ENCODE measurements at places on chromosomes 3 and 15.
A peak's percentile ranks its signal among the peaks of the same experiment; 100 is the strongest.

DNA sequence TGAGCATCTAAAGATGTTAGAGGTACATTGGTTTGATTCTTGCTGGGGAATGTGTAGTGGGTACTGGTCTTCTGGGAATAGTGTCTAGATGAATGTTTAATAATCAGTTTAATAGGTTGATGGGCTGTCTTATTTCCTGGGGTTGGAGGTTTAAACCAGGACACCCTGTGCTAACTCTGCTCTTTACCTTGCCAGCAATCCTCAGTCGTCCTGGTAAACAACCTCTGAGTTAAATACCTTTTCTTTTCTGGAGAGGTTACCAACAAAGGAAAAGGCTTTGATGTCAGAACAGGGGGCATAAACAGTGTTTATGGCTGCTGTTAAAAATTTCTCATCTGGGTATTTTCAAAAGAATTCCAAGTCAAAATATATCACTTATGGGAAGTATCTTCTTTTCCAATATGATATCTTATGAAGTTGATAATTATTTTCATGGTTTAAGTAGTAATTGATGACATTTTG lies 23.5 kb downstream of the MITF start:
- no peak for DNase-seq

- no peak for DNase-seq
These were observed 13.6 kb upstream of the CLDN11 start for GRCh38 chr3:170405101-170405500.

GRCh38 chr3:26624209-26624765 lies 1.7 kb downstream of the LRRC3B start:
- peak; percentile 3 for DNase-seq

DNA sequence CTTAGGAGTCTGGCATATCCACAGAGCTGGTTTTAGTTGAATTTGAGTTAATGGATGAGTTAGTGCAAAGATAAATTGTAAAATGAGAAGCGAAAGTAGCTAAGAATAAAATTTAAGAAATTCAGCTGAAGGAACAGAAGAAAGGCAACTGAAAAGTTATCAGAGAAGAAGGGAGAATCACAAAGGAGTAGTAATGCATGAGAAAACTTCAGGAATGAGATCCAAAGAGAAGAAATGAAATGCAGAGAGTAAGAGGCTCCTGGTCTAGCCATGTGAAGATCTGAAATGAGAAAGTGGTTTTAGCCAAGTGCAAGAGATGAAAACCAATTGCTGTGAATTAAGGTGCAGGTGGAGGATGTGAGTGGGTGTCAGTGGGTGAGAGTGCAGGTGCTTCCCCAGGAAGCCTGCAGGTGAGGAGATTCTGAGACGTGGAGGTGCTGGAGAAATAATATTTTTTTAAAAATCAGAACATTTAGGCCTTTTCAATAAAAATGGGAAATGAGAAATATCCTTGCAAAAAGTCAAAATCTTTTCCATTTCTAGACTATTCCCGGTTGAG lies 18.5 kb downstream of the KBTBD8 start:
- DNase-seq, result no peak

DNA sequence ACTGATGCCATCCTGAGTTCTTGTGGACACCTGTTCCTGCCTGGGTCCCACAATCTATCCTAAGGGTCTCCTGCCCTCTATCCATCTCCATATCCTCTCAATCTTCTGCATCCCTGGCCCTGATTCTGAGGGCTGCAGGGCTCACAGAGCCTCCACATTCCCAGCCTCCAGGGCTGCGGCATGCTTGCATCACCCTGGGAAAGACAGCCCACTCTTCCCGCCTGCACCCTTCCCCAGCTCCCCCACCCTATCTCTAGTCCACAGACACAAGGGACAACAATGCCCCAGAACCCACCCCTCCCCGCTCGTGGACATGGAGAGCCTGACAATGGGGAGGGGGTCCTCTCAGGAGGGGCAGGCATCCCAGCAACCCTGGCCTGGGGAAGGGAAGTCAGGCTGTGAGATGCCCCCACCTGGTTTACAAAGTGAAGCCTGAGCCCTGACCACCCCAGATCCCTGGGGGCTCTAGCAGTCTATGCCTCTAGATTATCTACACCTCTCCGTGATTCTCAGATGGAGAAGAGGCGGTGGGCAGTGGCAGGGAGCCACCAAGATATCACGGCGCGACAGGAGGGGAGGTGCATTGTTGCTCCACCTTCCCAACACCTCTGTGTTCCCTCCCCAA lies 10.3 kb downstream of the SEMA3G start:
- no peak for DNase-seq

GRCh38 chr3:7282988-7283387 lies 422.1 kb downstream of the GRM7 start:
- DNase-seq, result no peak

DNA sequence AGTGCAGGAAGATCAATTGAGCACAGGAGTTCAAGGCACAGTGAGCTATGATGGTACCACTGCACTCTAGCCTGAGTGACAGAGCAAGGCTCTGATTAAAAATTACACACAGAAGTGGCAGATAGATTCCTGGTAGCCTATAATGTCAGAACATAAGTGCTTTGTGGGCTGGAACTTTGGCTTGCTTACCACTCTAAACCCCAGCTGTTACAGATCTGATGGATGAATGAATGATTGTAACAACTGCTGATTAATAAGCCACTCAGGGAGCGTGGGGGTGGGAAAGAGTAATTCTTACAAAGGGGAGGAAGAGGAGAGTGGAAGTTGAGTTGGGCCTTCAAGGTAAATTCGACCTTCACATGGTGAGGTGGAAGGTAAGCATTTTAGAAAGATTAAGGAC lies 40.9 kb upstream of the PTPN23 start:
- DNase-seq, result no peak

- DNase-seq, result no peak
These were observed 241.7 kb upstream of the MDFIC2 start for GRCh38 chr3:70554170-70554569.

- DNase-seq, result no peak
These were observed 4.1 kb downstream of the CCDC12 start for GRCh38 chr3:46972396-46972795.

- peak; percentile 29 for DNase-seq
These were observed 87.8 kb downstream of the NCEH1 start for GRCh38 chr3:172622916-172623700.

DNA sequence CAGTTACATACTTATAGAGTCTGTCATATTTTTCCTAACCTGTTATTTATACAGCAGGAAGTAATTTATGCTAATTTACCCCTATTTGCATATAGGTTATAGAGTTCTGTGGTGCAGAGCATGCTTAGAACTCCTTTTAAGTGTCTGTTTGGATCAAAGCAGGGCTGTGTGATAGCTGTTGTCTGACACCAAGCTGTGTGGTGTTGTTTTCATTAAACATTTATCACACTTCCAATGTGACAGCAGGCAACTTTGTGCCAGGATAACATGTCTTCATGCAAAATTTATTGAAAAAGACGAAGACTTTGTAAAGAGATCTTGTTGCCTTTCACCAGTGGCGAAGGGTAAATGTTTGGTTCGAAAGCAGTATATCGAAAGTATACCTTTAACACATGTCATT lies 100.2 kb downstream of the RSRC1 start:
- DNase-seq, result no peak

GRCh38 chr3:9779721-9780457 lies 10.1 kb upstream of the CAMK1 start:
- DNase-seq, result no peak

- DNase-seq, result no peak
These were observed 33.9 kb downstream of the FSTL1 start for GRCh38 chr3:120416868-120417267.

- DNase-seq, result no peak
These were observed 17.3 kb upstream of the GBE1 start for GRCh38 chr3:81778678-81779182.

DNA sequence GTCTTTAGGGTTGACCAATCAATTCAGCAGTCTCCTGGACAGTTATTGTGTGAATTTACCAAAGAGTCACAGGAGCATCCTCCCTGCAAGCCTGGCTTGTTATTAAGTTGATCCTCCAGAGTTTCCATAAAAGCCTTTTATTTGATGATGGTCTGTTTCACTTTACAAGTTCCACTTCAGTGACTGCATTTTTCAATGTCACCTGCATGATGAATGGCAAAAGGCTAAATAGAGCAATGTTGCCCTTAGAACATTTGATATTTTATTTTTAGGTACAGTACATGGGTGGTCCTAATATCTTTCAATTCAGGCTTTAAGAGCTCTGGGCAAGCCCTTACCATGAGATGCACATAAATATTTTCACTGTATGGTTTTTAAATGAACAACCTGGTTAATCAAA lies 22.6 kb downstream of the GUCA1C start:
- no peak for DNase-seq

- DNase-seq, result peak; percentile 16
These were observed 26.6 kb downstream of the NEK11 start for GRCh38 chr3:131053043-131053859.

DNA sequence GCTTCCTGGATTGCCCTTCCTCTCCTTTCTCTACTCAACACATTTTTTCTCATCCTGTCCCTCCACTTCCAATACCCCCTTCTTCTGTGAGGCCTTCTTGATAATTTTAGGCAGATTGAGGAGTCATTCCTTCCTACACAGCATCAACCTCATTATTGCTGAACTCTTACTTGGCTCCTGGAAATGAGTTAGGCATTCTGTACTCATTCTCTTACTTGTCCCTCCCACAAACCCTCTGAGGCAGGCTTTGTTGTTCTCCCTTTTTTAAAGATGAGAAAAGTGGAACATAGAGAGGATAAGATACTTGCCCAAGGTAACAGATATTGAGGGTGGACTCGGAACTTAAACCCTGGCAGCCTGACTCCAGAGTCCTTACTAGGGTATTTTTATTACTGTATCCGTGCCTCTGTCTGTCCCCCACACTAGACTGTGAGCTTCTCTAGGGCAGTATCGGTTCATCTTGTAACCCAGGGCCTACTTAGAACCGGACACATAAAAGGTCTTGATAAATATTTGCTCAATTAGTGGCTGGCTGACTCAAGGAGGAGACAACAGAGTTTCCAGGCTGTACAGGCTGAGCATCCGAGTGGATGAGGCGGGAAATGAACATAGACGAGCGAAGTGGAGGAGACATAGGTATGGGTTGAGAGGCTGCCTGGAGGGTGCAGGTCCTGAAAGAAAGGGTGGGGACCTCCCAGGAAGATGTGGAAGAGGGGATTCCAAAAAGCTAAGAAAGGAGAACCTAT lies 148.7 kb upstream of the ATP2B2 start:
- no peak for DNase-seq

DNA sequence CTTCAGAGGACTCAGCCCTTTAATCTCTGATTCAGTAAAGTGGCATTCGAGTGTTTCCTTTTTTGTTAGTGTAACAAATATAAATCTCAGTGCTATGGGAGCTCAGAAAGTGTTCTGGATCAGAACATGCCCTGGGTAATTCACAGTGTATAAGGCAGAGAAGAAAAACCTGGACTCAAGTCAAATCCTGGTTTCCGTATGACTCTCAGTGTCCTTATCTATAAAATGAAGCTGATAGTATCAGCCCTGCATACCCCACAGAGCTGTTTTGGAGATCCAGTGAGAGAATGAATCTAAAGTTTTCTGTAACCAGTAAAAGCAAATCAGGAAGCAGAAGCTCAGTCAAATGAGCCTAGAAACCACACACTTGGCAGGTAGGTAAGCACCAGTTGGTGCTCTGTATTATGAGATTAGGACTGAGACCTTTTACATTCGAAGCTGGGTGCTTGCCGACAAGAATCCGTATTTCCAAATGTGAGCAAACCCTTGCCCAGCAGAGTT lies 67.2 kb downstream of the IL1RAP start:
- DNase-seq, result peak; percentile 24

DNA sequence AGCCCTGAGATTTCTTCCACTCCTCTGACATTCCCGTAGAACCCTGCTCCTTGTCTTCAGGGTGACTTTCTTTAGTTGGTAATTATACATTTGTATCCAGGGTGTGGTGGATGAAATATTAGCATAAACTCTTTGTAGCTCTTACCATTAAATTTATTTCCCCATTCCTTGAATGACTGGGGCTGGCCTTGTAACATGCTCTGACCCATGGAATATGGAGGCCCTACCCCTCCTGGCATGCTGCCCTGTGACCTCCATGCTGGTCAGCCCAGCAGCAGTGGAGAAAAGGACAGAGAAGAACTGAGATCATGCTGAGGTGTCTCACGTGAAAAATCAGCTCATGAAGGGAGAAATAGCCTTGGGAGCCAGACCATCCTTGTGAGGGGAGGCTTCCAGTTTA lies 96.1 kb upstream of the PROK2 start:
- DNase-seq, result no peak

- DNase-seq, result no peak
These were observed 314.7 kb downstream of the LPP start for GRCh38 chr3:188468662-188469061.

DNA sequence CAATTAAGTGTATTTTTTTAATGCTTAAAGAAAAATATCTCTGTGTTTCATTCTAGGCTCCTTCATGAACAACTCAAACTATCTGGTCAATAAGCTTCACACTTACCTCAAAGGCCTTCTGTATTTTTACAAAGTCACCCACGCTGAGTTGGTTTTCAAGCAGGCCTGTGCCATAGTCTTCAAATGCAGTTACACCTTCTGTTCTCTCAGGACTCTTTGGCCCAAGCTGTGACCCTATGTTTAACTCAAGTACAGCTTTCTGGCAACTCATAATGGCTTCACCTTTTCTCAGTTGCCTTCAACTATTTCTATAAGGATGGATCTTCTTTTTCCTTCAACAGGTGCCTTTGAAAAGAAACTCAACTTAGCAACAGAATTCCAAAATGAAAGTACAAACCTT lies 587 bp downstream of the WDR49 start:
- no peak for DNase-seq

- no peak for DNase-seq
These were observed 106.0 kb downstream of the MEX3B start for GRCh38 chr15:81939604-81940440.

DNA sequence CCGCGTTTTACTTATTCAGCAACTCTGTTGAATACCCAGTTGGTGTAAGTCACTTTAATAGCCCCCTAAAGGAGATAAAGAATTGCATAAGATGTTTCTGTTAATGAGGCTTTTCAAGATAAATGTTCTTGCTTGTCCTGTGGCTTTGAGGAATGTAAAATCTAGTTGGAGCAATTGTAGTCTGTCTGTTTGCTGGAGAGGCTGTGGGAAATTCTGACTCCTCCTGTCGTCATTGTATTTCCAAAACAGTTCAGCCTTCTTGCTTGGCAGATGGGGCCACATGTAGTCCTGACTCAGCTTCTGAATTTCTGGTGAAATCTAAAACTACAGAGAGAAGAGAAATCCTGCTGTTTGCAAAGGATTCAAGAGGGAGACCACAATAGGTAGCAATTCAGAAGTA lies 114.4 kb downstream of the RYR3 start:
- DNase-seq, result no peak

GRCh38 chr15:80152896-80153876 lies at the start of gene FAH:
TSS of gene FAH (plus strand) at chr15:80152999. CDS start at chr15:80153055, 56 bp downstream.
- DNase-seq, result peak; percentile 47

DNA sequence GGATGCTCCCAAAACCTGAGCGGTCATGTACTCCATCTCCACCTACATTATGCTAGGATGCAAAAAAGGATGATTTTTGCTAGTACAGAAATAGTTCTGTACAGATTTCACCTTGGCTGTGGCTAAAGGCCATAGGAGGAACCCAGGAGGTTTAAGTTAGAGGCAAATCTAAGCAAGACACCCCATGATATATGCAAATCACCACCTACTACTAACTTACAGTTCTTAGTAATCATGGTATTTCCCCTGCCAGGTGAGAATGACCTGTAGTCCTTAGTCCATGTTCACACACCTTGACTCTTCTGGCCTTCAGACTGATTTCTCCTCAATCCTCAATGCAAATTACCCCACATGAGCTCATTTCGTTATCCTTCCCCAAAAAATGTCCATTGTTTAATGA lies 154.2 kb downstream of the IMPG2 start:
- DNase-seq, result no peak
